Left hindlimb (tissue), 1 donor: ENCODE measurements at places on chromosomes 2 and 18.

DNA sequence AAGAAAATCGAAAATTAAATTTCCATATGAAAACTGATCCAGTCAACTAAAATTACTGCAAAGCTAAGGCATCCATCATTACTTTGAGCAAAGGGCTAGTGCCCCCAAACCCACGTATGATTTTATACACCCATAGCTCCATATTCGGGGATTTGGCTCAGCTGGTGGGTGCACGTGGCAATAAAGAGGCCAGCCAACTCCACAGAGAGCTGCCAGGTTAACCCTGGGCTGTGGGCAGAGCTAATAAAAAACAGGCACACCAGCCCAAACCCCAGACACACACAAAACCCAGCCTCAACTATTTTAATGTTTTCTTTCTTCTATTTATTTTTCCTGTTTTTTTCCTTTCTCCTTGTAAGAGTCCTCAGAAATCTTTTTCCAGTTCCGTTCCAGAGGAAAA, 151.3 kb upstream of the SOX11 start:
- no peak for DNase-seq

- no peak for DNase-seq
These were observed 26.0 kb upstream of the NMI start for GRCh38 chr2:151315381-151315903.

- no peak for DNase-seq
These were observed 48.8 kb downstream of the ASB1 start for GRCh38 chr2:238475566-238475965.

GRCh38 chr2:2919574-2920365, 457.8 kb downstream of the EIPR1 start:
- no peak for DNase-seq

- no peak for DNase-seq
These were observed 167.7 kb downstream of the PLCL1 start for GRCh38 chr2:197972061-197972460.

- DNase-seq, result no peak
These were observed 2.1 kb upstream of the DNAJC27 start for GRCh38 chr2:24973812-24974211.
